ENCODE measurements at places on chromosomes 2 and 18. TPM values are rescaled to one million over a fixed set of nuclear protein-coding genes. Genes with fewer than 3 reads are reported as not detected.

The EMX1 gene
- polyA plus RNA-seq = 72.0 TPM

- DNase-seq = no peak
Observed at GRCh38 chr2:118250463-118250862, 162.2 kb downstream of the INSIG2 start.

The LOXHD1 gene
- 0.66 TPM for polyA plus RNA-seq

The EHBP1 gene
- polyA plus RNA-seq = 49.9 TPM

The TMEM182 gene
- polyA plus RNA-seq = 7.5 TPM

- DNase-seq = no peak
Observed at GRCh38 chr2:71453404-71454220, at the start of gene DYSF. DYSF (plus strand) TSS chr2:71453561.

GRCh38 chr18:60153376-60153775 lies 219.2 kb downstream of the MC4R start:
- no peak for DNase-seq

The SERPINB10 gene
- polyA plus RNA-seq = 0.11 TPM

DNA sequence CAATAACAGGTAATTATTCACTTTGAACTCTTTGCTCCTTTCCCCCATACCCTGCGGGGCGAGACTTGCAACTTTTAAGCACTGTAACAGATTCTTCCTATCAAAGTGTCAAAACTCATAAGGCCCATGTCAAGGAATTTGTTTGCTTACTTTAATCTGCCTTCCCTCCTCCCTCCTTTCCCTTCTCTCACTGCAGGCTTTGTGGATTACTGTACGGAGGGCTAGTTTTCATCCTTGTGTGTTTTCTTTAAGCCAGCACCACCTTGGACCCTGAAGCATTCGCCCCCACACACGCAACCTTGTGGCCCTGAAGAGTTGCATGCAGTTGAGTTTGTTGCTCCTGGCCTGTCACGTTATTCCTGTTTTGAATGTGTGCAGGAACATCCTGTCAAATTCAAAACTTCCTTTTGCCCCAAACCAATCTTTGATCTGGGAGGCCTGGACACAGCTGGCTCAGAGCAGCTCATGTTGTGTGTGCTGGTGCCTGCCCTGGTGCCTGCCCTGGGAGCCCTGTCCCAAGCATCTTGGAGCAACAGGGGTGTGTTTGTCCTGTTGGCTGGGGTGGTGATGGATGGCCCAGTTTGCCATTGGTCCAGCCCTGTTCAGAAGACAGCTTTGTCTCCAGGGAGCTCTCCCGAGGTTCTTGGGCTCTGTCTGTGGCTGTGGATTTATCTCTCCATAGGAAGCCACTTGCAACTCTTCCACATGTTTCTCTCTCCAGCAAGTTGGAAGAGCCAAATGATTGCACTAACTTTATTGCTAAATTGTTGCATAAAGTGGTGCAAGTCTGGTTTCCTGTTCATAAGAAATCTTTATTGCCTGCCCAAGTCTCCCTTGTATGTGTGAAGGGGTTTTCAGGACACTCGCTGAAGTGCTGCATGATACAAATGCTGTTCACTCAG lies 199.6 kb downstream of the VAPA start:
- no peak for DNase-seq

The ZNF512 gene
- polyA plus RNA-seq = 74.9 TPM

DNA sequence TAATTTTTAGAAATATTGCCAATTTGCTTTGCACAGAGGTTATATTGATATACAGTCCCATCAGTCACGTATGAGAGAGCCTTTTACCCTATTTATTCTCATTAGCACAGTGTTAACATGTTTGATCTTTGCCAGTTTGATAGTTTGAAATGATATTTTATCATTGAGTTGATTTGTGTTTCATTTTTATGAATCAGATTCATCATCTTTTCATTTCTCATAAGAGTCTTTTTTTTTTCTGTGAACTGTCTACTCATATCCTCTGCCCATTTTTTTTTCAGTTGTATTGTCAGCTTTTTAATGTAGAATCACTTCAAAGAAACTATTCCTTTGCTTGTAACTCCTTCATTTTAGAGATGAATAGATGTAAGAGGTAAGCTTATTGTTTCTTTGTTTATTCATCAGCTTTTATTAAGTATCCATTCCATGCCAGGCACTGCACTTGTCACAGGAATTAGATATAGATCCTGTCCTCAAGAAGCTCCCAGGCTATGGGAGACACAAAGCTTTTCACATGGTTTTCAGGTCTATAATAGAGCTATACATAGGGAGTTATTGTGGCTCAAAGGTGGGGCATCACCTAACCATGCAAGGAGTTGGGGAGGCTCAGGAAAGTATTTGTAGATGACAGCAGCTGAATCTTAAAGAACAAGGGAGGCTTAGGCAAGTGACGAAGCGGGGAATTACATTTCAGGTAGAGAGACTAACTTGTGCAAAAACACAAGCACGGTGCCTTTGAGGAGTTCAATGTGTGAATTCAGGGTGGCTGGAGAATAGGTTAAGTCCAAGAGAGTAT lies 42.1 kb downstream of the CD28 start:
- no peak for DNase-seq

The HMSD gene
- 3.2 TPM for polyA plus RNA-seq

The SLC14A1 gene
- polyA plus RNA-seq = 9.9 TPM

The FEV gene
- polyA plus RNA-seq = 0.46 TPM

DNA sequence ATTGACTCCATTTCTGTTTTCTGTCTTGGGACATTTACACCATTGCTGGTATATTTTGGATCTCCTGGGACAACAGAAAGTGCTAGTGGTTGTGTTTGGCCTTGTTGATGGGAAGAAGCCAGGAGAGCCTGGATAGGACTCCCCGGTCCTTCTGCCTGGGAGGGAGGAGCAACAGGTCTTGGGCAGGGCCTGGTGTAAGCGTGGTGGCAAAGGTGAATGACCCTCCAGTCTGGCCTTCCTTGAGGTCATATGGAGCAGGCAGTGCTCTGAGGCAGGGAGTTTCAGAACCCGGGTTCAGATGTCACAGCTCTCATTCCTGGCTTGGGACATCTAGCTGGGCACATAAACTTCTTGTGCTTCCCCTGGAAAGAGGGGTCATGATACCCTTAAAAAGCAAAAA lies 56.0 kb upstream of the RBM44 start:
- DNase-seq = no peak

- no peak for DNase-seq
Observed at GRCh38 chr2:202883987-202884675, 12.6 kb upstream of the ICA1L start.

- no peak for DNase-seq
Observed at GRCh38 chr18:26536032-26536431, 12.3 kb downstream of the KCTD1 start.

GRCh38 chr18:34595690-34596089 lies 114.4 kb upstream of the DTNA start:
- no peak for DNase-seq

DNA sequence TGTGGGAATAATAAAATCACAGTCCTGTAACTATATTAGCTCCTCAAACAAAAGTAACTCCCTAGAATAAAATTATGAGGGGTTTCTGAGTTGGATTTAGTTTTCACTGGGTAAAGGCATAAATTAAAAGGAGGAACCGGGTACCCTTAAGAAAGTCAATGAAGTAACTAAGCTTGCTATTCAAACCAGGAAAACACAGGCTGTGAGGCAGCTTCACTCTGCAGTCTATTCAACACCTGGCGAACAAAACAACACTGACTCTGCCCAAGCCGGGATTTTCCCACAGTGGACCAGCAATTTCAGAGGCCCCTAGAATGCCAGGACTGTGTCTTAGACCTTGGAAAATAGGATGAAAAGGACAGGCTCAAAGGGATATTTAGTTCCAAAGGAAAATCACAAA lies 24.6 kb upstream of the CREB1 start:
- DNase-seq = no peak

The SPC25 gene
- polyA plus RNA-seq = 24.3 TPM

DNA sequence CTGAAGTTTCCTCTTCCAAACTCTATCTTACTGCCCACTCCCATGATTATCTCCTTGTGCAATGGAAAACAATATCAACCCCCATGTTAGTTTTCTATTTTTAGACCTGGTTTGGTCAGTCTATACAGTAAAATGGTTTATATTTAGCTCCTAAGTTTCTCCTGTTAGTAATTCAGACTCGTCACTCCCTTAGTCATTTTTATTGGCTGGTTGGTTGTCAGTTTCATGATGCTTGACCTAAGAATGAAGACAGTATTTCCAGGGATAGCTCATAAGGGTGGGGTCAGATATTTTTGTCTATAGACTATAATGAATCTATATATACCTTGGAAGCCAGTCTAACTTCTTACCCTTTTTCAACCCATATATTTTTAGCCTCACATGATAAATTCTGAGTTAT lies 61.4 kb upstream of the NEUROD1 start:
- no peak for DNase-seq

- DNase-seq = no peak
Observed at GRCh38 chr2:65940856-65941255, 494.1 kb upstream of the MEIS1 start.

The PXDN gene
- 161 TPM for polyA plus RNA-seq

The EXOC6B gene
- polyA plus RNA-seq = 25.3 TPM

- no peak for DNase-seq
Observed at GRCh38 chr2:192551760-192552159, 357.0 kb upstream of the TMEFF2 start.

- DNase-seq = no peak
Observed at GRCh38 chr18:37561986-37562385, 3.6 kb downstream of the CELF4 start.

DNA sequence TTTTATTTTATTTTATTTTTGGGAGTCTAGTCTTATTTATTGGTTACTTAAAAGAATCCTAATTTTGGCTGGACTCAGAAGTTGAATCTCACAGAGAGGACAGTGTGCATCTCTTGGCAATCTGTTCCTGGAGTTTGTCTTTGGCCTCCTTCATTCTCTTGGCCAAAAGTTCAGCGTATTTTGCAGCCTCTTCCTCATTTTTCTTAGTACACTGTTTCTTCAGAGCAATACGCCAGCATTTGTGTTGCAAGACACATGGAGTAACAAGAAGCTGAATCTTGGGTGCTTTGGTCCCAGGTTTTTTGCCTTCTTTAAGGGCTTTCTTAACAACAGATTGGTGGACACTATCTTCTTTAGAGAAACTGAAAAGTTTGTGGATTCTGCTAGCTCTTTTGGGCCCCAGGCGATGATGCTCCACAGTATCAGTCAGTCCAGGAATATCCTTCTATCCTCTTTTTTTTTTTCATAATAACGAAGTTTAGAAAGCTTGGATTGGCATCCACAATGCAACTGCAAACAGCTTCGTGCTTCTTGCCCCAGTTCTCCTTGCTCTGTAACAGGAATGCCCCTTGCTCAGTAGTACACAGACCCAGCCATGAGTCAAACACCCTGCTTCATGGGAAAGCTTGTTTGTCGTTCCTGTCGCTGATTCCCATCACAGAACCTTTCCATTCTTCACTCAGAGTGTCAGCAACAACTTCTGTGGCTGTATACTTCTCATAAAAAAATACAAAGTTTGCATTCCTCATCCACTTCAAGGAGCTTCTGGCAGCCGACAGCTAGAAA lies 34.8 kb upstream of the RFX8 start:
- DNase-seq = no peak

The RAMP1 gene
- polyA plus RNA-seq = 3.2 TPM

GRCh38 chr18:39772155-39772919 lies 2182.7 kb upstream of the PIK3C3 start:
- no peak for DNase-seq

GRCh38 chr2:164032995-164033394 lies 297.2 kb upstream of the FIGN start:
- no peak for DNase-seq

All from left renal pelvis (tissue), 4 donors.